Stimulated activated CD4-positive, alpha-beta T cell treated with anti-CD3 and anti-CD28 coated beads, Interleukin-4, amount 100 ng/mL, for 24 hours (primary cell): ENCODE measurements at places on chromosomes 13 and 19.

DNA sequence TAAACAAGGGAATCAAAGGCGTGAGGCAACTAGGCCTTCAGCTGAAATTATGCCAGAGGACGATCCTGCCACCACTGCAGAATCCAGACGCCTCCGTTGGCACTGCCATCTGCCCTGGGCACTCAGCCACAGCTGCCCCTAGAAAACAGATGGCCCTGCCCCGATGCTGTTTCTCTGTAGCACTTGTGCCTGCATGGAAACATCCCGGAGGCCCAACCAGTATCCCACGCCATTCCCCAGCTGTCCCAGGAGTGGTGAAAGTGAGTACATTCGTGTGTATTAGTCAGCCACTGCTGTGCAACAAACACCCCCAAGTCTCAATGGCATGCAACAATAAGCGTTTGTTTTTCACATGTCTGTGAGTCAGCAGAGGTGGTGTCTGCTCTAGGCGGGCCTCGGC, 8.9 kb upstream of the CRTC1 start:
- no peak for DNase-seq

DNA sequence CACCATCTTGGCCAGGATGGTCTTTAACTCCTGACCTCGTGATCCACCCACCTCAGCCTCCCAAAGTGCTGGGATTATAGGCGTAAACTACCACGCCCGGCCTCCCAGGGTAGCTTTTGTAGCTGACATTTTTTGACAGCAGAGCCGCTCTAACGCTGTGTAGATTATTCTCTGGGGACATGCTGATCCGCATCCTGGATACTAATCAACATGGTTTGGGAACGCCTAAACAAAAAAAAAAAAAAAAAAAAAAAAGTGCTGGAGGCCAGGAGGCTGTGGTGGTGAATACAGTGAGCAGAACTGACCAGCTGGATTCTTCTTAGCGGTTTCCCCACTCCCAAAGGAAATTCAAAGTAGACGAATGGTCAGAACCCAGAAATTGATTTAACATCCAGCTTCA, 5.1 kb downstream of the LONP1 start:
- DNase-seq: no peak

- DNase-seq: no peak
Observed at GRCh38 chr19:5679289-5680083, 830 bp downstream of the MICOS13 start.

GRCh38 chr13:52797176-52797575, 51.3 kb downstream of the PCDH8 start:
- no peak for DNase-seq

GRCh38 chr19:6011794-6012193, 33.9 kb upstream of the RANBP3 start:
- no peak for DNase-seq
